ENCODE measurements at places on chromosomes 7 and 10. TPM values are rescaled to one million over a fixed set of nuclear protein-coding genes. Genes with fewer than 3 reads are reported as not detected.

- H3K27me3 ChIP-seq: no peaks in the 10 kb centered on the region
- H3K4me1 ChIP-seq: peaks cover 8% of the 10 kb centered on the region
- H3K27ac ChIP-seq: no peak overlapping the region
Observed at GRCh38 chr7:27101171-27101956, 1.1 kb downstream of the HOXA2 start.

GRCh38 chr7:1900847-1901246, 230.8 kb downstream of the ELFN1 start:
- H3K4me3 ChIP-seq: no peak overlapping the region
- H3K27me3 ChIP-seq: no peaks in the 10 kb centered on the region
- H3K4me1 ChIP-seq: no peaks in the 10 kb centered on the region
- H3K36me3 ChIP-seq: no peaks in the 10 kb centered on the region
- no peak overlapping the region for H3K27ac ChIP-seq

DNA sequence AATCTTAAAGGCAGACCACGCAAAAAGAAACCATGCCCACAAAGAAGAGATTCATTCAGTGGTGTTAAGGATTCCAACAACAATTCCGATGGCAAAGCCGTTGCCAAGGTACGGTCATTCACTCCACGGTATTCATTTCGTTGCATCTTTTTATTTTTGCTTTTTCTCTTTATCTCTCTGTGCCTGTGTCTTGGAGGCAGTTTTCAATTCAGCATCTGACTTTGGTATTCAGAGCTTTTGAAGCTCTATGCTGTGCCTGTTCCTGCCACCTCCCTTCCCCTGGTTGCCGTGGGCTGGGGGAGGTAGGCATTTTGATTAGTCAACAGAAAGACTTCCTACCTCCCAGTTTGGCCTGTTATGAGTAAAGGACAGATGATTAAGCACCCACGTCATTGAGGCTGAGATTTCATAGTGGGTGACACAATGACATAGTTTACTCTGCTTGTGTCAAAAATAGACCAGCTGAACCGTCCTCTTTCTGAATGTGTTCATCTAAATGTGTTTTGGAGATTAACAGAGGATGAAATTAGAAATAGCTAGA, 149.5 kb downstream of the ARID5B start:
- no peak overlapping the region for H3K27ac ChIP-seq
- DNase-seq: peak; percentile 32
- no peak overlapping the region for H3K4me3 ChIP-seq
- no peaks in the 10 kb centered on the region for H3K27me3 ChIP-seq
- H3K36me3 ChIP-seq: peaks cover 4% of the 10 kb centered on the region
- peaks cover 18% of the 10 kb centered on the region for H3K4me1 ChIP-seq

Gene MYL10
- not detected for total RNA-seq

DNA sequence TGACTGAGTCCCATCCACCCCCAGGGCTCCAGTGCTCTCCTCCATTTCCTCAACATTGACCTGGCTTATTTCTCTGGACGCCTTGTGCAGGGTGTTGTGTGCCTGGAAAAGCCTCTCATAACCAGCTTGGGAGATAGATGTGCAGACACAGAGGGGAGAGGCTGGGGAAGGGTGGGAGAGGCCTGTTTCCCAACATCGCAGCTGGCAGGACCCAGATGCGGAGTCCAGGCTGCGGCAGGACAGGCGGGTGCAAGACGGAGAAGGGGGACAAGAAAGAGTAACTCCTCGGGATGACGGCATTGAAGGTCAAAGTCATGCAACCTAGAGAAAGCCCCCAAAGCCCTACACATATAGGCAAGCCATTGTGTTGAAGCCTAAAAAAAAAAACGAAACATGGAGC, 54.1 kb upstream of the ANTXRL start:
- DNase-seq: no peak
- no peaks in the 10 kb centered on the region for H3K36me3 ChIP-seq
- H3K27ac ChIP-seq: no peak overlapping the region
- no peaks in the 10 kb centered on the region for H3K27me3 ChIP-seq

Gene NPC1L1
- 0.15 TPM for total RNA-seq

All from HCT116 (cell line).